ENCODE measurements at places on chromosomes 7 and 10.

- no peak for DNase-seq
Measured at GRCh38 chr10:7218968-7219367, 191.9 kb downstream of the SFMBT2 start.

DNA sequence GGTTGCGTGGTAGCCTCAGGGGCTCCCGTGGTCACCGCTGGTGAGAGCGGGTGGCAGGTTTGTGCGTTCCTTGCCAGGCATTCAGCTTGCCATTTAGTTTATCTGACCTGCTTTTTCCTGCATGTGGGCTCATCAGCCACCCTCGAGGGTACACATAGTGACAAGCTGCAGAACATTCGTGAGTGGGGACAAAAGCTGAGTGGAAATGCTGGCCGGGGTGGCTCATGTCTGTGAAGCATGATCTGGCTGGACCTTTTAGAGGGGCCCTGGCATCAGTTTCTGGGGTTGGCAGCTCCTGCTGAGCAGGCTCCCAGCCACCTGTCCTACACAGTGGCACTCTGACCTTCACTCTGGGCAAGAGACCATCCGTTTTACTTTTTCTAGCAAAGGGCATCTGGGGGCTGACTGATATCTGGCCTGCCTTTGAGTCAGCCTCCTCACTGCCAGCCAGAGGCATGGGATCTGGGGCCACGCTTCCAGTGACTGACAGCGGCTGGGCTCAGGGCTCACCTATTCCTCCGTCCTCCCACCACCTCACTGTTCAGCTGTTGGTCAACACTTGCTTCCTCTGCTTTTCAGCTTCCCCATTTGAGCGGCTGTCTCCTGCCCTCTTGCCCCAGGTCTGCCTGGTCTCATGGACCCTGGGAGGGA, 75.0 kb downstream of the LANCL2 start:
- DNase-seq, result no peak

DNA sequence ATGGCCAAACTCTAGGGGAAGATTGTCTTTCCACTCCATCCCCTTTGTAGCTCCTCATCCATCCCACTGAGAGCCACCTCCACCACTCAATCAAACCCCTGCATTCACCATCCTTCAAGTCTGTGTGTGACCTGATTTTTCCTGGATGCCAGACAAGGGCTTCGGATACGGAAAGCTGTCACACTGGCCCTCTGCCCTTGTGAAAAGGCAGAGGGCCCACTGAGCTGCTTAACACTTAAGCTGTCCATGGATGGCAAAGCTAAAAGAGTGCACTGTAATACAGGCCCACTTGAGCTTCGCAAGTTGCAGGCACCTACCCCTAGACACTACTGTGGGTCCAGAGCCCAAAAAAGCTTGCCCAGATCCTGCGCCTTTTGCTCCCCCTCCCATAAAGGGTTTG, 237.2 kb downstream of the MAGI2 start:
- no peak for DNase-seq

GRCh38 chr10:132653721-132654120, 116.1 kb downstream of the INPP5A start:
- DNase-seq, result no peak

All from cortex of kidney (tissue), 1 donor.